CD4-positive, alpha-beta T cell treated with Interleukin-6 for 4 hours (primary cell): ENCODE measurements at places on chromosomes 13 and 19.
A peak's percentile ranks its signal among the peaks of the same experiment; 100 is the strongest.

- DNase-seq = no peak
Measured at GRCh38 chr13:113915786-113916329, 52.0 kb upstream of the GAS6 start.

DNA sequence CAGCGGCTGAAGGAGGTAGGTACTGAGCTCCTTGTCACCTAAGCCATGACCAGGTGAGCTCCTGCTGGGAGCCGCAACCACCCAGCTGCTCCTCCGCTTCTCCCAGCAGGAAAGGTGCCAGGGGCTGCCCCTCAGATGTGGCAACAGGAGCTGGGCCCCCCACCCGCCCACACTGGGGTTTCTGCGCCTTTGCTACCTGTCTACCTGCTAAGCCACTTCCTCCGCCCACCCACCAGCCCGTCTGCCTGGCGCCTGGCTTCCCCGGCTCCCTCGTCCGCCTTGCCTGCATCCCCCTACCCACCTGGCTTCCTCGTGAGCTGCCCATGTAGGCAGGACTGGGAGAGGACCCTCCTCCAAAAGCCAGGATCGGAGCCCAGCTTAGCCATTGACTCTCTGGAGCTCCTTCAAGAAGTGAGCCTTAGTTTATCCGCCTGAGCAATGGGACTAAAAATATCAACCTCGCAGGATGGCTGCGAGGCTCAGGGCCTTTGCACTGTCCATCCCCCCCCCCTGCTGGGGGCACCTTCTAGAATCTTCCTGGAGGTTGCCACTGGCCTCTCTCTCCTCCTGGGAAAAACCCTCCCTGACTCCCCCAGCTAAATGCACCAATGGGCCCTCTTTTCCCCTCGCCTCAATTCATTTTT, 55.8 kb upstream of the KLF2 start:
- DNase-seq = peak; percentile 69

- DNase-seq = no peak
Measured at GRCh38 chr19:17834350-17835181, 13.2 kb downstream of the JAK3 start.

DNA sequence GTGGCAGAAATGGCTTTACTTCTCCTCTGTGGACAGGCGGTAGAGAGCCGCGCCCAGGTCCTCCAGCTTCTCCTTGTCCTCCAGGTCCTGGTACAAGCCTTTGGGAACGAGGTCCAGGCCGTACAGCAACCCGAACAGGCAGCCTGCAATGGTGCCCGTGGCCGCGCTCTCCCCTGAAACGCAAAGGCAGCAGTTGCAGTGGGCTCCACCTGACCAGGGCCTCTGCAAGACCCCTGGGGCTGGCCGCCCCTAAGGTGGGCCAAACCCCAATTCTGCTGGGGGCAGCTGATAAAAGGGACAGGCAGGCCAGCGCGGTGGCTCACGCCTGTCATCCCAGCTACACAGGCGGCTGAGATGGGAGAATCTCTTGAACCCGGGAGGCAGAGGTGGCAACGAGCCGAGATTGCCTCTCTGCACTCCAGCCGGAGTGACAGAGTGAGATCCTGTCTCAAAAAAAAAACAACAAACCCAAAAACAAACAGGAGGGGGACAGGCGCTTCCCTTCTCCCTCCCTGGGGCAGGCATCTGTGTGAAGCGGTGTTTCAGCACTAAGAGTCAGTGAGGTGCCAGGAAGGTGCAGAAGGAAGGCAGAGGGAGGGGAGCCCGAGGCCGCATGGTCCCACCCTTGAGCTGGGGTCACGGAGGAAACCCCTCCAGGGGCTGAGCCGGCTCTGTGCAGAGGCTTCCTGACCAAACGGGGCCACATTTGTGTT, 30.3 kb downstream of the ADPRHL1 start:
- no peak for DNase-seq

- no peak for DNase-seq
Measured at GRCh38 chr13:59527500-59527899, 636.2 kb downstream of the DIAPH3 start.

DNA sequence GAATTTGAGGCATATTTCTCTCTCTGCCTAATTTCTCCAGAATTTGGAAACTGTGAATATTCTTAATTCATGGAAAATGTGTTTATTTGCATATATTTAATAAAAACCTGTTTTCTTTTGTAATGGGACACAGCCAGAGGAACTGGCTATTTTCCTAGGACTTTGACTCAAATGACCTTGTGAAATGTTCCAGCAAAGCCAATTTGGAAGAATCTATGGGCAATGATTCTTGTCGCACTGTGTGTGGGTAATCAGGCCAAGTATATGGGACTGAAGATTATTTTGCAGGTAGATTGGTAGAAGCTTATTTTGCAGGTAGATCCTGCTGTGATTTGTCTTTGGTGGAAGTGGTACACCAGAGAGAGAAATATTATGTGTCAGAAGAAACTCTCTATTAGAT, 38.8 kb downstream of the SUCLA2 start:
- no peak for DNase-seq

- no peak for DNase-seq
Measured at GRCh38 chr19:46818812-46819211, 30.4 kb upstream of the SLC1A5 start.

GRCh38 chr13:44620057-44620456, 43.9 kb upstream of the TSC22D1 start:
- no peak for DNase-seq
